Fibroblast of skin of left biceps (primary cell): ENCODE measurements at places on chromosomes 1 and 21.

DNA sequence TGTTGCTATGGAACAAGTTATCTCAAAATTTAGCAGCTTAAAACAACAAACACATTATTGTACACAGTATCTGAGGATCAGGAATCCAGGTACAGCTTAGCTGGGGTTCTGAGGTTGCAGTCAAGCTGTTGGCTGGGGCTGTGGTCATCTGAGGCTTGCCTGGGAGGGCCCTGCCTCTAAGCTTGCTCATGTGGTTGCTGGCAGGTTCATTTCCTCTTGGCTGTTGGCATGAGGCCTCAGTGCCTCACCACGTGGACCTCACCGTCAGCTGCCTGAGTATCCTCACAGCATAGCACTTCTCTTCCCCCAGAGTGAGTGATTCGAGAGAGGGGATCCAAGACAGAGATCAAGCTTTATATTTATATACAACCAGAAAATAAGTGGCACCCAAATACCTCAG, 18.6 kb downstream of the NTPCR start:
- no peak for DNase-seq

GRCh38 chr1:24902471-24902891, 27.6 kb downstream of the RUNX3 start:
- no peak for DNase-seq

DNA sequence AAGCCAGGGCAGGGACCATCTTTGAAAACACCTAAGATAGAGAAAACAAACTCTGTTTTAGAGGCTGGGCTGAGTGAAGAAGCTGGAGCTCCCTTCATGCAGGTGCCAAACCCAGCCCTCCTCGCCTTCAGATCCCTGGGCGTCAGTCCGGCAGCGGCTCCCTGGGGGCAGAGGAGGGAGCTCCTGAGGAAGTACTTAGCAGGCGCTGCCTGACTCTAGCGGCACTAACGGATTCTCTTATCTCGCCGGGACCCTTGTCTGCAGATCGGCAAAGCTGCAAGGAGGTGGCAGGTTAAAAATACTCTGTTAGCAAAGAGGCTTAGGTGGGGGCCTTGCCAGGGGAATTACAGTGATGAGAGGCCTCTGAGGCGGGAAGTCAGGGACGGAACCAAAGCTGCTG, 79.6 kb downstream of the PLXNA2 start:
- DNase-seq = no peak

- no peak for DNase-seq
Observed at GRCh38 chr1:240739139-240739538, 127.2 kb upstream of the GREM2 start.

DNA sequence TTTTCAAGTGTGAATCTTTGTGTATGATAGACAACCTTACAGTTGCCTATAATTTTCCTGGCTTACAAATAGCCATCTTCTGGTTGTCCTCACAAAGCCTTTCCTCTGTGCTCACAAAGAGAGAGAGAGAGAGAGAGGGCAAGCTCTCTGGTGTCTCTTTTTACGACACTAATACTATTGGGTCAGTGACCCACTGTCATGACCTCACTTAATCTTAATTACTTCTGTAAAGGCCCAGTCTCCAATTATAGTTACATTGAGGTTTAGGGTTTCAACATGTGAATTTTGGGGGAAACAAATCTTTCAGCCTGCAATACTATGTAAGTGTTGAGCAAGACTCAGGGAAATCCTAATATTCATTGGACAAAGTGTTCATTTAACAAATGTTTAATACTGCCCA, 167.4 kb upstream of the COL11A1 start:
- DNase-seq = no peak

- DNase-seq = no peak
Observed at GRCh38 chr21:25416669-25417068, 190.6 kb downstream of the MRPL39 start.

DNA sequence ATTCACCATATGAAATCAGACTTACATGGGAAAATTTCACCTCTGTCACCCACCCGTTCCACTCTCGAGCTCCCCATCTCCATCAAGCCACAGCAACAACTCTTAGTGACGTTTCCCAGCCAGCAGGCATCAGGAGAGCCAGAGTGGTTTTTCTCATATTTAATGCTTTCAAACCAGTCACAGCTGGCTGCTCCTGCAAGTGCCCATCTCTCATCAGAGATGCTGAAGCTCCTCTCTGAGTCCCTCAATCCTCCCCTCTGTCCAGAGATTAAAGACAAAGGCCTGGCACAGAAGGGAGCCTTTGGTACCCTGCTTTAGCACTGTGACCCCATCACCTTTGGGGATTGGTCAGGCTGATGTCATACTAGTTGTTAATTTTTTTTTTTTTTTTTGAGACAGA, 277.3 kb downstream of the DNM3 start:
- DNase-seq = no peak
